Cerebellar cortex (tissue), 1 donor: ENCODE measurements at places on chromosomes 1 and 21.

DNA sequence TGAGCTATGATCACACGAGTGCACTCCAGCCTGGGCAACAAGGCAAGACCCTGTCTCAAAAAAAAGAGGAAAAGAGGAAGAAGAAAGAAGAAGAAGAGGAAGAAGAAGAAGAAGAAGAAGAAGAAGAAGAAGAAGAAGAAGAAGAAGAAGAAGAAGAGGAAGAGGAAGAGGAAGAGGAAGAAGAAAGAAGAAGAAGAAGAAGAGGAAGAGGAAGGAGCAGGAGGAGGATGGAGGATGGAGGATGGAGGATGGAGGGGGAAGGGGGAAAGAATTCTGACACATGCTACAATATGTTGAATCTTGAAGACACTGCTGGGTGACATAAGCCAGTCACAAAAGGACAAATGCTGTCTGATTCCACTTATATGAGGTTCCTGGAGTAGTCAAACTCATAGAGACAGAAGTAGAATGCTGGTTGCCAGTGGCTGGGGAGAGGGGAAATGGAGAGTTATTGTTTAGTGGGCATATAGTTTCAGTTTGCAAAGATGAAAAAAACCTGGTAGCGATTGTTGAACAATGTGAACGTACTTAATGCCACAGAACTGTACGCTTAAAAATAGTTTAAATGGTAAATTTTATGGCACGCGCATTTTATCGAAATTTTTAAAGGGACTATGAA is 47.3 kb upstream of the COA6 start:
- DNase-seq, result no peak

DNA sequence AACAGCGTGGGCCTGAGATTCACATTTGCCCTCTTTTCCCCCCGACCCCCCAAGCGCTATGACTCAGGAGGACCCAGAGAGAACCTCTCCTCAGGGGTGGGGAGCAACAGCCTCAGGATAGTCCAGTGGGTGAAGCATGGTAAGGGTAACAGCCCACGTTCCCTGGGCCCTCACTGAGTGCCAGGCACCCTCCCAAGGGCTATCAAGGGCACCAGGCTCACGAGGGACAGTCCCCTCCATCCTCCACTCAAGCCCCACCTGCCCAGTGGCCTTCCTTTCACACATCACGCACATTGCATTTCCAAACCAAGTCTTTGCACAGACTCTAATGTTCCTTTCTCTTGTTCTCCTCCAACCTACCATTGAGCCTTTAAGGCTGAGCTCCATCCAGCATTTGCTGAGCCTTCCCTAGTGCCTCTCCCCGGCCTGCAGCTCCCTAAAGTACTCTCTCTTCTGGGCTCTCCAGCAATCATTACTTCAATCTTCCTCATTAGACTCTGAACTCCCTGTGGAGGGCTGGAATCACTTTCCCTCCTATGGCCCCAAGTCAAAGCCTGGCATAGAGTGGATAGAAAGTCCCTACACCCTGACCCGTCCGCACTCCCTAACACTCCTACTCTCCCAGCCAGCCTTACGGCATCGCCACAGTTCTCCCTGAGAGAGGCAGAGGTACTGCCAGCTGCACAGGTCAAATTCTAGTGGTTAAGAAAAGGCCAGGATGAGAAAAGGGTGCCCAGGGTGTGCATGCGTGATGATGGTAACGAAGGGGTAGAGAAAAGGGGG is 1.0 kb downstream of the AKR7A2 start:
- DNase-seq, result peak; percentile 25

DNA sequence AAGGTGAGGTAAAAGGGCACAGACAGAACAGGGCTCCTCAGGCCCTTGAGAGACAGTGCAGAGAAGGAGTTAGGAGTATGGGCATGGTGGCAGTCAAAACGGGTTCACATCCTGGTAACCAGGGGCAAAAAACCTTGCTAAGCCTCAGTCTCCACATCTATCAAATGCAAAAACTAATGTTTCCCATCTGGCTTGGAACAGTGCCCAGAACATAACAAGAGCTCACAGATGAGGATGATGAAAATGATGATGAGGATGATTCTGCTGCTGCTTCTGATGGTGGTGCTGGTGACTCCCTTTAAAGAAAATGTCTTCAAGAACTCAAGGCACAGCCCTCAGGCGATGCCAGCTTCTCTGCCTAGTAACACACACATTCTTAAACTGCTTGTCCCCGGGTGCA is 24.1 kb downstream of the HHIPL2 start:
- no peak for DNase-seq

DNA sequence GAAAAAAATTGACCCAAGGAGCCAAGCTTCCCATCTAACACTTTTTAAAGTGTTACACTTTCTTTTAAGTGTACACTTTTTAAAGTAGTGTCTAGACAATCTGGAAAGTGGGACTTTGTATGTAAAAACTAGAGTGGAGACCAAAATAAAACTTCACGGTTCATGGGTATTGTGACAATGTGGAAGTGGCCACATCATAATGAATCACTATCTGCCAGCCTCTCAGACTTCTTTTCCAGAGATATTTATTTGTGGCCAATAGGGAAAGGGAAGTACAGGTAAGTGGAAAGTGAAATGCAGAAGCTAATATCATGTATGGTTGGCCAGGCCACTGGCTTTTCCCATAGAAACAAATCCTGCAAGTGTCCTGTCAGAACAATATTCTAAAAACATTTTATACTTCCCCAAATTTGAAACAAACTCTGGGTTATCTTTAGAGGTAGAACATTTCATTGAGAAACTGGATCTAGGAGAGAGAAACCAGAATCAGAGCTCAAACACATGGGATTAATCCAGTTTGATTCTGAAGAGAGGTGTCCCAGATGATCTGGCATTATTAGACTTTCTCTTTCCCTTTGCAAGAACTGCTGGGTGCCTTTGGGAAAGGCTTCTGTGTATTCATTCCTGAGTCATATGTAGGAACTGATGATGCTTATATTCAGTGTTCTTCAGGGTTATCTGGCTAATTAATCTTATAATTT is 2.0 kb downstream of the TNFSF18 start:
- DNase-seq, result no peak

GRCh38 chr1:73860421-73860950 is 337.5 kb downstream of the LRRIQ3 start:
- DNase-seq, result peak; percentile 54
